Immature natural killer cell (primary cell): ENCODE measurements at places on chromosomes 7 and 10.
A peak's percentile ranks its signal among the peaks of the same experiment; 100 is the strongest.

DNA sequence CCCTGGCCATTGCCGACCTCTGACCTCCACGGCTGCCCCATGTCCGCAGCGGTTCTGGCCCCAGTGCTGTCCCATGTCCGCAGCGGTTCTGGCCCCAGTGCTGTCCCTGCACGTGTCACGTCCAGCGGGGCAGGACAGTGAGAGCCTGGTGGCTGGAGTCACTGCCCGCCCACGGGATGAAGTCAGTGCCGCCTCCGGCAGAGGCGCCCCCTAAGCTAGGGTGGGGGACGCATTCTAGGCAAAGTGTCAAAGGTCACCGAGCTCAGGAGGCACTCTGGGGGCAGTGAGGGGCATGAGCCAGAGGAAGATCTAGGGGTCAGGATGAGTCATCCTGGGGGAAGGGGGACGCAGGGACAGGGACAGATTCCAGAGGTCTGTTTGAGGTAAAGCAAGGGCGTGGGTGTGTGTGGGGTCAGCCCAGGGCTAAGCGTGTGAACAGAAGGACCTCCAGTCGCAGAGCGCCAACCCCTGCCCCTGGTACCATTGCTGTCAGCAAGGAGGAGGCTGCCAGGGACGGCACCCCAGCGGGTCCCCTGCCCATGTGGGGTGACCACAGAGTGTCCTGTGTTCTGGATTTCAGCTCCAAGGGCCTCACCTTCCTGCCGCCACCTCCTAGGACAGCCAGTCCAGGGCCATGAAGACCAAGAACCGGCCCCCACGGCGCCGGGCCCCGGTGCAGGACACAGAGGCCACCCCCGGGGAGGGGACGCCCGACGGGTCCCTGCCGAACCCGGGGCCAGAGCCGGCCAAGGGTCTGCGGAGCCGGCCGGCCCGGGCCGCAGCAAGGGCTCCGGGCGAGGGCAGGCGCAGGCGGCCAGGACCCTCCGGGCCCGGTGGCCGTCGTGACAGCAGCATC lies 665 bp downstream of the BHLHA15 start:
- peaks cover 12% of the 10 kb centered on the region for H3K36me3 ChIP-seq
- H3K4me3 ChIP-seq: peak overlapping the region; percentile 55
- H3K4me1 ChIP-seq: peaks cover 8% of the 10 kb centered on the region
- H3K27ac ChIP-seq: no peak overlapping the region

- H3K27me3 ChIP-seq: no peaks in the 10 kb centered on the region
- peaks cover 51% of the 10 kb centered on the region for H3K4me1 ChIP-seq
- H3K4me3 ChIP-seq: no peak overlapping the region
These were observed 57.6 kb downstream of the TACR2 start for GRCh38 chr10:69359148-69359547.

DNA sequence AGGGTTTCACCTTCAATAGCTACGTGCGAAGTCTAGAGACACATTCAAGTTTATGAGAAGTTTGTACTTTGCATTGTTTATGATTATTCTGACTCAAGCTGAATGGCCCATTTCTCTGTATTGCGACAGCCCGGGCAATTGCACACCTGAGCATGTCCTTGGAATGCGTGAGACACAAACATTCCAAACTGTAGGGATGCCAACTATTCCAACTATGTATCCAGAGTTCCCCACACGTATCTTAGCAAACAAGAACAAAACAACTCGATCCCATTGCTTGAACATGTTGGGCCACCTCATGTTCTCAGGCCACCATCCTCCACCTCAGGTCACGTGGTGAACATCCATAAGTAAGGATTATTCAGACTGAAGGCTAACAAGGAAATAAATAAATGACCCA lies 51.4 kb upstream of the EGFR start:
- DNase-seq: no peak
- H3K27me3 ChIP-seq: no peaks in the 10 kb centered on the region
- no peak overlapping the region for H3K4me3 ChIP-seq
- H3K36me3 ChIP-seq: no peaks in the 10 kb centered on the region
- H3K4me1 ChIP-seq: no peaks in the 10 kb centered on the region

DNA sequence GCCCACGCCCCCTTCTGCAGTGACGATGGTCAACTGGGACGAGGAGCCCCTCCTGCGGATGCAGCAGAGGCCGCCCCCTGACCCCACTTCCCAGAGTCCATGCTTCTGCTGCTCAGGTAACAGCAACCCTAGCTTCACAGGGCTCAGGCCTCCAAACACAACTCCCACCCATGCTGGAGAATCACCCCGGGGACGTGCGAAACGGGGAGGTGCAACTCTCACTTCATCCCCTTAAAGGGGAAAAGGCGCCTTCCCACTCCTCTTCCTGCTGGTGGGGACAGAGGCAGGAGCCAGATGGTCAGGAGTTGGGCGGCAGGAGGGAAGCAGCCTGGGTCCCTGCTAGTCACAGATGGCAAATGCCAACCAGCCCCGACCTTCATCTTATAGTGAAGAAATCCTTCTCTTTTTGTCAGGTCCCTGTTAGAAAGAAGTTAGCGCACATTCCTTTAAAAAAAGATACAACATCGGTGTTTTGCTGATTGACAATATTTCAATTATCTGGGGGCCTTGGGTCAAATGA lies 155.4 kb downstream of the DIP2C start:
- H3K36me3 ChIP-seq: no peaks in the 10 kb centered on the region
- H3K27me3 ChIP-seq: peaks cover 6% of the 10 kb centered on the region

DNA sequence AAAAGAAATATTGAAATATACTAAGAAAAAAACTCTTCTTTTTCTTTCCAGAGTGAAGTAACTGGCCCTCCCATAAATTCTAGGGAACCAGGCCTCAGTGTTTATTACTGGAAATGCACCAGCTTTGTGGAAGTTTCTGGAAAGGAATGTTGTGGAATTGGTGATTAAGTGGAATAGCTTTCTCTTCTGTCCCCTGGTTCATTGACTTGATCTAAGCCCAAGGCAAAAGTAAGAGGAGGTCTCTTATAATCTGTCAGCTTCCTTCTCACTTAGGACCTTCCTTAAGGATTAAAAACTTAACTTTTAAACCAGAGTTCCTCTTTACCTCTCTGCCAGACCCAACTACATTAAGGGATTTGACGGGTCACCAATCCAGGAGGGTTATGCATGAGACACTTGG lies 266.2 kb downstream of the SLC25A13 start:
- H3K27me3 ChIP-seq: peaks cover 8% of the 10 kb centered on the region
- DNase-seq: no peak
- H3K36me3 ChIP-seq: no peaks in the 10 kb centered on the region
- no peaks in the 10 kb centered on the region for H3K4me1 ChIP-seq
- H3K4me3 ChIP-seq: no peak overlapping the region

- no peak overlapping the region for H3K27ac ChIP-seq
- H3K27me3 ChIP-seq: peaks cover 10% of the 10 kb centered on the region
- no peak overlapping the region for H3K4me3 ChIP-seq
- H3K4me1 ChIP-seq: no peaks in the 10 kb centered on the region
These were observed 2.8 kb downstream of the TDRD1 start for GRCh38 chr10:114181971-114182370.

GRCh38 chr7:8500286-8500685 lies 66.9 kb downstream of the NXPH1 start:
- H3K27me3 ChIP-seq: peaks cover 3% of the 10 kb centered on the region
- no peaks in the 10 kb centered on the region for H3K36me3 ChIP-seq
- DNase-seq: no peak
- H3K27ac ChIP-seq: no peak overlapping the region

DNA sequence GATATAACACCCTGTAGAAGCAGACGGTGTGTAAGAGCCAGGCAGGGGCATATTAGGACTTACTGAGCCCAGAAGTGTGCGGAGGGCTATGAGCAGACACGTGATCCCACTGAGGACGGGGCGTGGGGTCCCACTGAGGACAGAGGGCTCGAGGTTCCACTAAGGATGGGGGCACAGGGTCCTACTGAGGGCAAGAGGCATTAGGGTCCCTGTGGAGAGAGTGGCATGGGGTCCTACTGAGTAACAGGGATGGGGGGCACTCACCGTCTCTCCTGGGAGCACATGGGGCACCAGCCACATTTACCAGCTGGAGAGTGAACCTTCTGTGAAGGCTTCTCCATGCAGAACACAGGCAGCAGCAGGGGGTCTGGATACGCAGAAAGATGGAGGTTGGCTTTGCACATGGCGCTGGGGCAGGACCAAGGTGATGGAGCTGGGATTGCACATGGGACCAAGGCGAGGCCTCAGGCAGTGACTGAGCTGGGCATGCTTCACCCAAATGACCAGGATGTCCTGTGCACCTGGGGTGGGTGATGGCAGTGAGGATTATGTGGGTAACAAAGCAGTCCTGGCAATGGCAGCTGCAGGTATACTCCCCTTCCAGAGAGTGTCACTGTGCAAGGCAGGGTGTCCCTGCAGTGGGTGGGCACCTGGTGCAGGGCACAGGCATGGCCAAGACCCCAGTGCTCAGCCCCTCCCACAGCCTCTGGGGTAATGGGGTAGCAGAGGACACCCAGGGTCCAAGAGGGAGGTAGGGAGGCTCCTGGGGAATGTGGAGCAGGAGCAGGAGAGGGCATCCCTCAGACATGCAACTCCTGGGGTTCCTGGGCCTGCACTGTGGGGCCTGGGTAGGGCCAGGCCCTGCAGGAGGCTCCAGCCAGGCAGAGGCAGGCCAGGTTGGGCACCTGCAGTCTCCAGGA lies 278.1 kb downstream of the TCERG1L start:
- no peak overlapping the region for H3K27ac ChIP-seq
- peaks cover 8% of the 10 kb centered on the region for H3K27me3 ChIP-seq
- no peak for DNase-seq
- H3K4me3 ChIP-seq: no peak overlapping the region

- peaks cover 3% of the 10 kb centered on the region for H3K4me1 ChIP-seq
- no peak overlapping the region for H3K4me3 ChIP-seq
- H3K36me3 ChIP-seq: no peaks in the 10 kb centered on the region
- peak; percentile 57 for DNase-seq
- no peak overlapping the region for H3K27ac ChIP-seq
- peaks cover 17% of the 10 kb centered on the region for H3K27me3 ChIP-seq
These were observed 74.4 kb upstream of the PAX2 start for GRCh38 chr10:100670828-100671479.

- no peak overlapping the region for H3K27ac ChIP-seq
- no peak for DNase-seq
- no peaks in the 10 kb centered on the region for H3K4me1 ChIP-seq
These were observed 81.7 kb upstream of the GTF2I start for GRCh38 chr7:74575811-74576210.

DNA sequence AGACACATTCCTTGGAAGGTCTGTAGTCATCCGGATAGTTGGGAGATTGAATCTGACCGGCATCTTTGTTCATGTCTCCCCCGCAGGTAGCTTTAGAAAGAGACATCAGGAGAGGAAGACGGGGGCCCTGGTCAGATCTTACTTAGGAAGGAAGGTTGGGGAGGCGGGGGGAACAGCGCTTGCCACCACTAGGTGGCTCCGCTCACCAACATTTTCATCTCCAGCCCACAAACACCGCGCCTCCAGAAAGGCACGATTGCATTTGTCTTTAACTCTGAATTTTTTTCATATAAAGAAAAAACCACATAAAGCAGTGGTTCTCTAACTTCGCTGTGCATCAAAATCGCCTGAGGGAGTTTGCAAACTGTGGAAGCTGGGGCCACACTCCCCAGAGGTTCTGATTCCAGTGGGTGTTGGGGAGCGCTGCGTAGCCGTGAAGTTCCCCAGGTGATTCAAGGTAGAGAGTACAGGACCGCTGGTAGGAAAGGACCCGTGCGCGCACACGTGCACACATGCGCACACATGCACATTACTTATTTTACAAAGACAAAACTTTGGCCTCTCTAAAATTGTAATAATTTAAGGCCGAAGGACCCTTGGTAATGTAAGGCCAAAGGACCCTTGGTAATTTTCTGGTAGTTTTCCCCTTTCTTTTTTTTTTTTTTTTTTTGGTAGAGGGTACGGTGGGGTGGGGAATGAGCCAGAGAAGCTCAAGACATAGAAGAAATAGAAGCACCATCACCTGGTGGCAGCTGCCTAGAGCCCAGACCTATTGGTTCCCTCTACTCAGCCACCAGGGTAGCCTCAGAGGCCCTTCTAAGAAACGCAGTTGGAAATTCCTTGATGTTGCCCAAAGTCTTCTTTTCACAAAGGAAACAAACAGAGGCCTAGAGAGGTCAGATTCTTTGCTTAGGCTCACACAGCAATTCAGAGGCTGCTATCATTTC lies 37.4 kb upstream of the OPALIN start:
- no peak overlapping the region for H3K27ac ChIP-seq
- peaks cover 20% of the 10 kb centered on the region for H3K27me3 ChIP-seq
- peaks cover 12% of the 10 kb centered on the region for H3K4me1 ChIP-seq
- no peaks in the 10 kb centered on the region for H3K36me3 ChIP-seq
- no peak overlapping the region for H3K4me3 ChIP-seq
- peak; percentile 42 for DNase-seq

GRCh38 chr7:128873234-128873633 lies 10.6 kb downstream of the ATP6V1F start:
- H3K27ac ChIP-seq: no peak overlapping the region
- H3K27me3 ChIP-seq: no peaks in the 10 kb centered on the region
- H3K4me3 ChIP-seq: no peak overlapping the region
- no peaks in the 10 kb centered on the region for H3K36me3 ChIP-seq
